ENCODE measurements at places on chromosomes 5 and 9.

DNA sequence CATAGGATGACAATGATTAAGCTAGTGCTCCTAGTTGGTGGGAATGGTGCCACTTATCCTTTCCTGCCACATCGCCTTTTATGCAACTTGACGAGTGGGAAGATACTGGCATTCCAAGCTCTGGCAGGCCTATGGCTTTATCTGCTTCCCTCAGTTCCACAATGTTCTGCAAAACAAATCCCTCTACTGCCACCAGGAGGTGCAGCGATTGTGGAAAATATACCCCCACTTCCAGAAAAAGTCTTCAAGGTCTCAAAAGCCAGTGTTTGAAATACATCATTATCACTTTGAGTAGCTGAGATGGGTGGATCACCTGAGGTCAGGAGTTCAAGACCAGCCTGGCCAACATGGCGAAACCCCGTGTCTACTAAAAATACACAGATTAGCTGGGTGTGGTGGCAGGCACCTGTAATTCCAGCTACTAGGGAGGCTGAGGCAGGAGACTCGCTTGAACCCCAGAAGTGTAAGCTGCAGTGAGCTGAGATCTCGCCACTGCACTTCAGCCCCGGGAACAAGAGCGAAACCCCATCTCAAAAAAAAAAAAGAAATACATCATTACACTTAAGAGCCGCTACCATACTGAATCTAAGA, 3.4 kb downstream of the CLINT1 start:
- DNase-seq = no peak

- DNase-seq = no peak
Measured at GRCh38 chr9:109118808-109119438, 824 bp downstream of the TMEM245 start.

DNA sequence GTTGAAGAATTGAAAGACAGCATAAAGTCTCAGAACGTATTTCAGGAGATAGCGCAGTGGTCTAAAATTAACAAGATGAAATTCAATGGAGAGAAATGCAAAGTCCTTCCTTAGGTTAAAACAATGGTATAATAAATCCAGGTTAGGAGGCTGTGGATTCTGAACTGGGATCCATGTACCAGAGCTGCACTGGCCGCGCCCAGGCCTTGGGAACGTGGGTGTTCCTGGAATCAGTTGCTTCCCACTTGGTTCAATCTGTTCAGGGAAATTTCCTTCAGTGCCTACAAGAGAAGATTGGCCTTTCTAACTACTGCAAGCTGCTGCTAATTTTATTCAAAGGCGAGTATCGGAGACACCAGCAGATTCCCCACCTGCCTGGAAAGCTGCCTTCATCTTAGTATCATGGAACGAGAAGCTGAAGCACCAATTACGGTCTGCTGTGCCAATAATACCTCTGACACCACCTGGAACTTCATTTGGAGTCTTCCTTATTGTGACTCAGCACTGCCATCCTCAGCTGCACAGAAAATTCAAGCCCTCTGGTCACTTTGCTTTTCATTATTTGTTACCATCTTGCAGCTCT, 14.3 kb upstream of the CTNND2 start:
- no peak for DNase-seq

DNA sequence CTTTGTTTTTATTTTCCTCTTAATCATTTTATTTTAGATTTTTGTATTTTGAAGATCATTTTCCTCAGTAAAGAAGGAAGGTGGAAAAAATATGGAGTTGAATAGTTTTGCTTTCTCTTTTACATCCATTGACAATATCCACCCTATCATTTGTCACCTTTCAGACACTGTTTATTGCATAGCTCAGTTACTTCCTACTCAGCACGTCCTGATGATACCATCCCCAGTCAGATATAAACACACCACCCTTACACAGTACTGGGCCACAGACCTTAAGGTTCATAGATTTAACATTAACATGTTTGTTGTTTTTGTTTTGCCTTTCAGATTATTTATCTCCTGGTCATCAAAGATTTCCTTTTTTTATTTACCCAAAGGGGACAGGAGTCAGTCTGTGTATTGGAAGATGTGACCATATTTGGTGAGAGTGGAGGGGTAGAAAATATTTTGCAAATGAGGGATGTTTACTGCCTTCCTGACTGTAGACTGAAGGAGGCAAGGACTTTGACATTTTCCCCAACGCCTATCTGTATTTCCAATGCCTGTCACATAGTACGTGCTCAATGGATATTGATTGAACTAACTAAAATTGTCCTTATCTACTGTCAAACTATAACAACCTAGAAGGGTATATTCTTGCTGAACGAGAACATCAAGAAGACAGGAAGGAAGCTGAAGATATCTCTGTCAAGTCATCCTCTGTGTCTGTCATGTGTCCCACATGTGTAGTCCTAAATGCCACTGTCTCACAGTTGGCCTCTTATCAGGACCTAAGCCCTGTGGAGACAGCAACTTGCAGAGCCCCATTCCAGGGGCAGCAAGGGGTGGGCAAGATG, 15.6 kb downstream of the STX17 start:
- no peak for DNase-seq

- no peak for DNase-seq
Measured at GRCh38 chr5:7876867-7877266, 7.9 kb downstream of the MTRR start.

- no peak for DNase-seq
Measured at GRCh38 chr5:150734579-150735384, 24.0 kb downstream of the DCTN4 start.

GRCh38 chr9:78574354-78575045, 277.6 kb downstream of the PSAT1 start:
- no peak for DNase-seq

GRCh38 chr5:78112931-78113330, 181.6 kb downstream of the AP3B1 start:
- no peak for DNase-seq

GRCh38 chr5:123875561-123876275, 363.7 kb downstream of the CSNK1G3 start:
- no peak for DNase-seq

- DNase-seq = no peak
Measured at GRCh38 chr5:91487420-91487819, 104.3 kb upstream of the ARRDC3 start.

DNA sequence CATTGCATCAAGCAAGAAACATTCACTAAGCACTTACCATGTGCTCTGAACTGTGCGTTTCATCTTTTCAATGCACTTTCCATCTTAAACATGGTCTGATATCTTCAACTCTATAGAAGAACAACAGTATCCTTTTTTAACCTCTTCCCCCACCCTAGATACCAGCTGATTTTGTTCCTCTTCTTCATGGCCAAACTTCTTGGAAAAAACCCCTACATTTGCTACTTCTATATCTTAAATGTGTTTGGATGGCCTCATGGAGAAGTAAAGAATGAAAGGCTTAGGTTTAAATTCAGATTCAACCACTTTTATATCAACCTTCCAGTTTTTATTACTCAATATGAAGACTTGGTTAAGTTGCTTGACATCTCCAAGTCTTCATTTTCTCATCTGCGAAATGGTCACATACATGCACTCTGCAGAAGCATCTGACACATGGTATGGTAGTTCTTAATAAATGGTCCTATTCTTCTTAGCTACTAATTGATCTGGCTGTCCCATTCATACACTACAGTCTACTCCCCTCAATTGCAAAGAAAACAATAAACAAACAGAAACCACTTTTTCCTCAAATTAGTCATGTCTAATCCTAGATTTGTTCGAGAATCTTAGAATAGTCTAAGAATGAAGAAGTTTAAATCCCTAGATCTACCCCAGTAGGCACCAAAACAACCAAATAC, 59.4 kb downstream of the FYB1 start:
- DNase-seq = no peak

GRCh38 chr5:39543335-39543734, 118.6 kb upstream of the DAB2 start:
- no peak for DNase-seq

GRCh38 chr9:86287013-86287412, 4.7 kb upstream of the ISCA1 start:
- DNase-seq = no peak

DNA sequence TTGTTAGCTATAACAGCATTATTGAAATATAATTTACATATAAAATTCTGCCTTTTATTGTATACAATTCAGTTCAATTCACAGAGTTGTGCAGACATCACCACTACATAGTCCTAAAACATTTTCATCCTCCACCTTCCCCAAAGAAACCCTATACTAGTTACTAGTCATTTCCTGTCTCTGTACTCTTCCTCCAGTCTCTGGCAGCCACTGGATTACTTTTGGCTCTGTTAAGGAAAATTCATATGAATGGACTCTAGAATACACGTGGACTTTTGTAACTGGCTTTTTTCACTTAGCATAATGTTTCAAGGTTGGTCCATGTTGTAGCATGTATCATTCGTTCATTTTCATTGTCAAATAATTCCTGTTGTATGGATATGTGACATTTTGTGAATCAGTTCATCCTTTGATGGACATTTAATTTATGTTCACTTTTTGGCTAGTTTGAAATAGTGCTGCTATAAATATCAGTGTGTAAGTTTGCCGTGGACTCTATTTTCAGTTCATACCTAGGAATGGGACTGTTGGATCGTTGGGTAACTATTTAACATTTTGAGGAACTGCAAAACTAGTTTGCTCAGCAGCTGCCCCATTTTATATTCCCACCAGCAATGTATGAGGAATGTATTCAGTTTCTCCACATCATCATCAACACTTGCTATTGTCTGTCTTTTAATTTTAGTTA, 9.7 kb downstream of the ICE1 start:
- DNase-seq = no peak

GRCh38 chr5:140576776-140577201, 12.2 kb downstream of the SLC35A4 start:
- no peak for DNase-seq

- DNase-seq = no peak
Measured at GRCh38 chr5:32273821-32274220, 38.9 kb downstream of the MTMR12 start.

GRCh38 chr5:151742870-151743294, 15.5 kb downstream of the ATOX1 start:
- DNase-seq = no peak

- DNase-seq = no peak
Measured at GRCh38 chr9:2229109-2229721, 214.1 kb downstream of the SMARCA2 start.

- DNase-seq = no peak
Measured at GRCh38 chr9:13001989-13002580, 227.3 kb downstream of the LURAP1L start.

- DNase-seq = no peak
Measured at GRCh38 chr9:89633920-89634319, 29.1 kb downstream of the GADD45G start.

DNA sequence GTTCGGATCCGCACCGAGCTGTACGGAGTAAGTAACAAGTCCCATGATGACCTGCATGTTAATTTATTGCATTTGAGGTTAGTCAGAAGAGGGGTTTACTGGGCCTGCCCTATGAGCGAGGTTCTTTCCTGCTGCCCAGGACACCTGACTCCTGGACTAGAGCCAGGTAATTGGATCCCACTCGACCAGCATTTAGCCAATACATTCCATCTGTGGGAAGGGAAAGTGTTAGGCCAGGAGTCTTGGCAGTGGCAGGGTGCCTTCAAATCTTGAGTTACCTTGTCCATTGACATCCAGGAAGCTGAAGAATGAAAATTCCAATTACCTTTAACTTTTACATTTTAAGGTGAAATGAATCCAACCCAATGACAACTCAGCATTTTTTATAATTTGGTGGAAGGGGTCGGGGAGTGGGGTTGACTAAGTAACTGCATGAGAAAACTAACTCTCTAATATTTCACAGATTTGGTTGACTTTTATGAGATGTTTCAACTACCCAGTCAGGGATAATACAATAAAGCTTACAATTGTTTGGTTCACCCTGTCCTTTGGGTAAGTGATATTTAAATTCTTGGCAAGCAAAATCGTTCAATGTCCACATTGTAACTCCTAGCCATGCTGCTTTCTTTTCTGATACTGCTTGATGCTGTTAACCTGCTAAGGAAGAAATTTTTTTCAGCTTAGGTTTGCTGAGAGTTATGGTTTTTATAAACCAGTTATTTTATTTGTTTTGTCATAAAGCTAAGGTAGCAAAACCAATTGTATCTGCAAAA, 111.6 kb upstream of the IQGAP2 start:
- DNase-seq = no peak

DNA sequence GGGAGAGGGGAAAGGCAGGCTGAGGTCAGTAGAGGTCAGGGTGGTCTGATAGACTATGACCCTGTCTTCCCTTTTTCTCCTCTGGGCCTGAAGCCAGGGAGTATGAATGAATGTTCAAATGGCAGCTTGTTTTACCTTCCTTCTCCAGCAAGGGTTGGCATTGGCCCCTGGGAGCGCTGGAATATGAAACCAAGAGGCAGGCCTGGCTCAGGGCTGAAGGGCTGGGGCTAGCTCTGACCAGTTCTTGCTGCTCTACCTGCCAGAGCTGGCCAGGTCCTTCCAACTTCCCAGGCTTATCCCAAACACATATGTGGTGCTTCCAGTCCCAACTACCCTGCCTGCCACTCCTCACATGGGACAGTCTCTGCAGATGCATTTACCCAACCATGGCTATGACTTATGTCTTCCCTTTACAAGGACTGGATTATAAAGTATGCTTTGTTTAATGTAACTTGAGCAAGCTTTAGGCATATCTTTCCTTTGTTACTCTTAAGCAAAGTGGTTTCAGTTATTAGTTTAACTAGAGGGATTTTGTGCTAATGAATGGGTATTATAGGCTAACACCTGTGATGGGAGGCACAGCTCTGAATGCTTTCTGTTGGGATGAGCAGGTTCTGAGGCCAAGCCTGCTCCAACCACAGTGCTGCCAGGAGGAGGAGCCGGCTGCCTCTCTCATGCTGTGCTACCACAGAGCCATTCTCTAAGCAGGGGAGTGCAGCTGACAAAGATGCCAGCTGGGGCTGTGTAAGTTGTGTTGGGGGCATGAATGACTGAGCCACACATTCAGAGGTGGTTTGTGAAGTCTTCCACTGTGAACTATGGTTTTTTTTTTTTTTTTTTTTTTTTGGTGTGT, 6.1 kb downstream of the CCNI2 start:
- no peak for DNase-seq

DNA sequence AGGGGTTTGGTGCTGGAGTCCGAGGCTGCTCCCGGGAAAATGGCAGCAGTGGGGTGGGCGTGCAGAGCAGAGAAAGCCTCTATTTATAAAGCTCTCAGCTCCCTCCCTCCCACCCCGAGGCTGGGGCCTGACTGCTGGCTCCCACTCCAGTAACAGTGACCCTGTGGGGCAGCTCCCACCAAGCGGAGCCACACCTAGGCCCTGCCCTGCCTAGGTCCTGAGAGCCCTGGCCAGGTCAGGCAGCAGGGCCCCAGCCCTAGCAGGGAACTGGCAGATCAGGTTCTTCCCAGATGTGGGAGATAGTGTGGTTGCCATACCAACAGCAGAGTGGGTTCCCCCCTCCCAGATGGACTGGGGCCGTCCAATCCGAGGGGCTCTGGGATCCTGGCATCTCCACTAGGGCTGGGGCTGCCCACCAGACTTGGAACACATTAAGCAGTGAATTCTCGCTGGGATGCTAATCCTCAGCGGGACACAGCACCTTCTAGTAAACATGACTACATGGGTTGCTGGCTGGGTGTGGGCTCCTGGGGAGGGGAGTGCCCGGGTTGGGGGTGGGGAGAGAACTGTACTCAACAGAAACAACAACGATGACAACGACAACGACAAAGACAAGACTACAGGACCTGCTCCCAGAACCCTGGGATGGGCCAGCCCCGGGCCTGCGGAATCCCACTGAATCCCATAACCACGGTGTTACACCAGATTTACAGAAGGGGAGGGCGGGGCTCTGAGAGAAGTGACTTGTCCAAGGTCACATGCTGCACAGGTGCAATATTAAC, 1.5 kb downstream of the SH3GLB2 start:
- no peak for DNase-seq
